Smooth muscle cell of the pulmonary artery (primary cell): ENCODE measurements at places on chromosomes 7 and 10. TPM values are rescaled to one million over a fixed set of nuclear protein-coding genes. Genes with fewer than 3 reads are reported as not detected.

OIT3 gene
- total RNA-seq, result under 0.01 and 0.03 TPM in 2 replicates

CD36 gene
- 112 and 1,000 TPM in 2 replicates for total RNA-seq

OR6B1 gene
- not detected in 2 replicates for total RNA-seq

SPDYE2B gene
- total RNA-seq, result not detected in 2 replicates

SDK1 gene
- 0.07 and 0.78 TPM in 2 replicates for total RNA-seq

ASAH2B gene
- total RNA-seq, result 2.2 and 2.3 TPM in 2 replicates

CNPY1 gene
- total RNA-seq, result not detected in 2 replicates

TRPV5 gene
- total RNA-seq, result not detected in 2 replicates
